ENCODE measurements at places on chromosomes 5 and 9. TPM values are rescaled to one million over a fixed set of nuclear protein-coding genes. Genes with fewer than 3 reads are reported as not detected.
A peak's percentile ranks its signal among the peaks of the same experiment; 100 is the strongest.

GRCh38 chr5:140664030-140664358 is 710 bp upstream of the WDR55 start:
- no peak for DNase-seq

GRCh38 chr5:180870276-180871068 is 9.4 kb upstream of the ZFP62 start:
- DNase-seq, result no peak

DNA sequence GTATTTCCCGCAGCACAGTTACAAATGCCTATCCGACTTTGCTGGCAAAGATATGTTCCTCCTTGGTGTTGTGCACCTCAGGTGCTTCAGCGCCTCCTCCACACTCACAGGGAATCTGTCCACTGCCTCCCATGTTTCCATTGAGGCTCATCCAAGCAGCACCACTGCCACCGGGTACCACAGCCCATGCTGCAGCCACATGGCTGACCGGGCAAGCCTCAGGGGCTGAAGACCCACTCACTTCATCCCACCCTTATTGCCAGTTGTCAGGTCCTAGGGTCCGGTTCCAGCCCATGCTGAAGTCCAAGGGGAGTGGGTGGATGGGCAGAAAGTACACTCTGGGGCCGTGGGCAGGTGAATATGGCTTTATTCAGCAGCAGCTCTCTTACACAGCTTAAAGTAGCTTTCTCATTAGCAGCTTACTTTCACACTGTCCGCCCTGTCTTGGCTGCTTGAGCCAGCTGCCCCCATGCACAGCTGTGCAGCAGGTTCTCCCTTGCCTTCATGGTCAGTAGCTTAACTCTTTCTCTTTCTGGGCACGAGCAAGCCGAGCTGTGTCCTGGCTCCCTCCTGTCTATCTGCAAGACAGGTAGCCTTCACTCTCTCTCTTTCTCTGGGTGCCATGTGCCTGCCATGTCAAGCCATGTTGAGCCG is 1052.3 kb downstream of the PTPRD start:
- DNase-seq, result no peak

- no peak for DNase-seq
Measured at GRCh38 chr5:173719731-173720082, 103.3 kb upstream of the BOD1 start.

GRCh38 chr9:136255166-136255538 is 9.5 kb upstream of the QSOX2 start:
- DNase-seq, result no peak

- peak; percentile 64 for DNase-seq
Measured at GRCh38 chr5:38765399-38765861, 80.4 kb upstream of the OSMR start.

MYMK gene
- not detected for total RNA-seq

KIAA0825 gene
- total RNA-seq, result 1.8 TPM

SPATA31E1 gene
- total RNA-seq, result 0.26 TPM

FBP2 gene
- not detected for total RNA-seq

SPAAR gene
- not detected for total RNA-seq

All from SJSA1 (cell line).